ENCODE measurements at places on chromosomes 11 and 22. TPM values are rescaled to one million over a fixed set of nuclear protein-coding genes. Genes with fewer than 3 reads are reported as not detected.
A peak's percentile ranks its signal among the peaks of the same experiment; 100 is the strongest.

PRG3 gene
- total RNA-seq: not detected

ZNF215 gene
- 2.1 TPM for total RNA-seq

NAT10 gene
- total RNA-seq: 31.9 TPM

FIBIN gene
- 0.75 TPM for total RNA-seq

- DNase-seq: peak; percentile 93
These were observed 26.8 kb downstream of the RPL3 start for GRCh38 chr22:39292561-39293074.

GRCh38 chr11:9109858-9110731, 18.7 kb upstream of the SCUBE2 start:
- no peak for DNase-seq

GRCh38 chr11:46895821-46896220, 22.5 kb downstream of the LRP4 start:
- DNase-seq: peak; percentile 17

- peak; percentile 49 for DNase-seq
These were observed 13.2 kb upstream of the SHISAL1 start for GRCh38 chr22:44325718-44326490.

All from astrocyte (in vitro differentiated cells and primary cell).